ENCODE measurements at places on chromosomes 13 and 19.

GRCh38 chr19:35123573-35123972, 8.0 kb downstream of the FXYD3 start:
- no peak for DNase-seq

DNA sequence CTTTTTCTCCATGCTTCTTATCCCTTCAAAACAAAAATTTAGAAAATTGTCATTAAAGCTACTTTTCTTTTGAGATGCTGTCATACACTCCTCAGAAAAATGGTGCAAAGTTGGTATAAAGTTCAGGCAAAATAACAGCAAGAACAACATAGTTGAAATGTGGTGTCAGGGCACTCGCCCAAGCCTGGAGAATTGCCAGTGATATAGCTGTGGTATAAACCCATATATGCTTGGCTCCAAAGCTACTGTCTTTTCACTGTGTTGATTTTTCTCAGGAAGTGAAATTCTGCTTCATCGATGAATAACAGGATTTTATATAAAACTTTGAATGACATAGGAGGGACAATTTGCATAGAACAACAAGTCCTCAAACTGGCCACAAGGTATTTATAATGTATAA, 2532.9 kb downstream of the PCDH9 start:
- DNase-seq = no peak

GRCh38 chr19:39795001-39795400, 16.3 kb downstream of the LEUTX start:
- no peak for DNase-seq

DNA sequence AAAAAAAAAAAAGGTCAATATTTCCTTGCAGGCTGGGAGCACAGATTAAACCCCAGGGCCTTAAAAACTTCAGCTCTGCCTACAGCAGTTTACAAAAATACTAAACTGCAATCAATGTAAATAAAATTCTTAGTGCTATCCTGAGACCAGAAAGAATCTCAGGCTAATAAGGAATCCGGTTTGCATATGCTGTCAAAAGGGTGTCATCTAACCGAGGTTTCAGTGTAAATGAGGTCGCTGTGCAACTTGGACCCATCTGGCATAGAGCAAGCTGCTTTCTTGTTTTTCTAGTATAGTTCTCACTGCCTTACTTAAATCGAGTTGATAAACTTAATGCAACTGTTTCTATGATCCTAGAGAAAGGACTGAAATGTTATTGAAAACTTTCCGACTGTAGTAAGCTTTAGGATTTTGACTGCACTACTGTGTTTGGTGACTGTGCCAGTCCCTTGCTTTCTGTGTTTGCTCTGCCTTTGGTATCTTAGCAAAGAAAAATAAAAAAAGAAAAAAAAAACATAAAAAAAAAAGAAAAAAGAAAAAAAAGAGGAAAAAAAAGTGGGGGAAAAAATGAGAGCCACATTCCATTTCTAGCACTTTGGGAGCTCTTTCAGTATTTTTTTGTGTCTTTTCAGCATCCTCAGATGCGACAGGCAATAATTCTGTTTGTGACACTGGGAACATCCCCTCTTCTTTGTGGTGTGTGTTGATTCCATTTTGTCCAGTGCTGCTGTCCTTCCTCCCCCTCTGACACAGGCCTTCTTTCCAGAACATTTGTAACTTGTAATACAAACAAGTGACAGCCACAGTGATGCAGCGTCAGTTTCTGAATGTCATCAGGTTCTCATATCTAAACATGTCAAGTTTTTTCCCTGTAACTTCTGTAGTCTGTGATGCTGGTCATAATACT, 340.5 kb downstream of the ZNF536 start:
- no peak for DNase-seq

GRCh38 chr19:52034051-52034728, 6.0 kb upstream of the ZNF614 start:
- DNase-seq = no peak

- DNase-seq = no peak
Observed at GRCh38 chr19:5058521-5059212, 89.8 kb downstream of the KDM4B start.

GRCh38 chr13:98539666-98540065, 37.2 kb downstream of the STK24 start:
- DNase-seq = no peak

- no peak for DNase-seq
Observed at GRCh38 chr13:35460061-35460460, 16.4 kb downstream of the MAB21L1 start.

GRCh38 chr13:76048675-76049375, 412.7 kb downstream of the LMO7 start:
- no peak for DNase-seq

DNA sequence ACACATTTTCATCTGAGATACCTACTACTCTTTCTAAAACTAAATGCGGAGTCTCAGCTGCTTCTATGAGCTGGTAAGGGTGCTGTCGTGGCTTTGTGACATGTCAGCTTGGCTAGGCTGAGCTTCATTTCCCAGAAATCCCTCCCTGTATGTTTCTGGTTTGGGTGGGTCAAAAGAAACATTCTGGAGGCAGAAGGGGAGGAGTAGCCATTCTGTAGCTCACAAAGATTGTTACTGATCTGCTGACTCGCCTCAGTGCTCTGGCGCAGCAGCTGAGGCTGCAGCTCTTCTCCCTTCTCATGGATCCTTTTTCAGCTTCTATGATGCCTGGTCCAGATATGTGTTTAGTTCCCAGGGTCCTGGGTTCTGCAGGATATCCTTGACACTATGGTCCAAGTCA, 114.7 kb downstream of the RAP2A start:
- DNase-seq = no peak

GRCh38 chr19:11196406-11197287, 698 bp downstream of the KANK2 start:
- peak; percentile 47 for DNase-seq

- DNase-seq = no peak
Observed at GRCh38 chr13:21668732-21669275, 2.1 kb upstream of the FGF9 start.

Measured in HAP-1 (cell line).